MM.1S (cell line): ENCODE measurements at places on chromosomes 5 and 9.

GRCh38 chr9:35000535-35001284 is 11.2 kb downstream of the DNAJB5 start:
- no peaks in the 10 kb centered on the region for H3K36me3 ChIP-seq
- H3K27ac ChIP-seq: no peak overlapping the region
- no peak overlapping the region for H3K4me3 ChIP-seq
- no peak for DNase-seq
- H3K27me3 ChIP-seq: no peaks in the 10 kb centered on the region

DNA sequence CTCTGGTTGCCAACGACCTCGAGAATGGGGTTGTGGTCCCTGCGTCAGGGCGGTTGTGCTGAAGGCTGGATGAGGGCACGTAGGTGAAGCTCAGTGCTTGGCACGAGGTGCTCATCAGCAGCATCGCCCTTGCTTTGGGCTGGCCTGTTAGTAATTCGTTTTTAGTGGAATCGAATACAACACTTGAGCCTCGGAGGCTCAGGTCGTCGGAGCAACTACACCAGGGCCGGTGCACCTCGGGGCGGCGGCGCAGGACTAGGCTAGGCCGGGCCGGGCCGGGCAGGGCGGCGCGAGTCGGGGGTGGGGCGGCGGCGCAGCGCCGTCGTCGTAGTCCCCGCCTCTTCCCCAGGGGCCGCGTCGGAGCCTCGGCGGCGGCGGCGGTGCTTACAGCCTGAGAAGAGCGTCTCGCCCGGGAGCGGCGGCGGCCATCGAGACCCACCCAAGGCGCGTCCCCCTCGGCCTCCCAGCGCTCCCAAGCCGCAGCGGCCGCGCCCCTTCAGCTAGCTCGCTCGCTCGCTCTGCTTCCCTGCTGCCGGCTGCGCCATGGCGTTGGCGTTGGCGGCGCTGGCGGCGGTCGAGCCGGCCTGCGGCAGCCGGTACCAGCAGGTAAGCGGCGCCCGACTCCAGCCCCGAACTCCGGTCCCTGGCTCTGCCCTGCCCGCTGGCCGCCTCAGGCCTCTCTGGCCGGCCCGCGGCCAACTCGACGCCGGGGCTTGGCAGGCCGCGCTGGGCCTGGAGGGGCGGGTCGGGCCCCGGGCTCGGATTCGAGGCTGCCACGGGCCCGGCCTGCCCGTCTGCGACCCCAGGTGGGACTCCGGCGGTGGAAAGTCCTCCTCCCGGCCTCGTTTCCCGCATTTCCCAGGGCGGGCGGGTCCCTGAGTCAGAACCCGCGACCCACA is at the start of gene NDFIP1:
TSS of gene NDFIP1 (plus strand) at position 348 of the 899 bp plus-strand sequence. CDS start at position 544, 196 bp downstream.
- H3K4me3 ChIP-seq: peak within 1 kb of the TSS; percentile 89
- H3K4me1 ChIP-seq: peaks cover 22% of the 10 kb centered on the region; the same call in 1 of the 2 replicates
- no peaks in the 10 kb centered on the region for H3K36me3 ChIP-seq

- peak overlapping the region; percentile 49; the same call in 1 of the 2 replicates for H3K27ac ChIP-seq
- no peaks in the 10 kb centered on the region for H3K36me3 ChIP-seq
- H3K4me3 ChIP-seq: peak overlapping the region; percentile 83
Measured at GRCh38 chr5:140114341-140115185, 654 bp downstream of the PURA start.

GRCh38 chr5:135214897-135215616 is 181.0 kb upstream of the PITX1 start:
- H3K36me3 ChIP-seq: no peaks in the 10 kb centered on the region
- no peaks in the 10 kb centered on the region for H3K27me3 ChIP-seq
- no peak for DNase-seq
- no peak overlapping the region for H3K27ac ChIP-seq
- no peaks in the 10 kb centered on the region for H3K4me1 ChIP-seq

DNA sequence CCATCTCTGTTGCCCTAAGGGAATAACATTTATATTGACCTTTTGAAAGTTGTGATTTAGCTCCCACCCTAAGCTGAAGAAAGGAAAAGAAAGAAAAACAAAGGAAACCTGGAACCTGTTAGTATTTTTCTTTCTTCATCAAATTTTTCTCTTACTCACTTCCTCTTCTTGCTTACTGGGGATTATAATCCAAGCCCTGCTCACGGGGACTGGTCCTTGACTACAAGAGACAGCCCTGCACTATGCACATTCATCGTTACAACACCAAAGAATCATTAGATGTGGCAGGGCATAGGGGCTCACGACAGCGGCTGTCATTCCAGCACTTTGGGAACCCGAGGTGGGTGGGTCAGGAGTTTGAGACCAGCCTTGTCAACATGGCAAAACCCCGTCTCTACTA is 37.8 kb upstream of the LPAR1 start:
- H3K27me3 ChIP-seq: no peaks in the 10 kb centered on the region
- H3K27ac ChIP-seq: no peak overlapping the region
- H3K4me1 ChIP-seq: no peaks in the 10 kb centered on the region
- H3K36me3 ChIP-seq: no peaks in the 10 kb centered on the region
- no peak for DNase-seq
- no peak overlapping the region for H3K4me3 ChIP-seq

- no peak overlapping the region for H3K4me3 ChIP-seq
- DNase-seq: no peak
- no peaks in the 10 kb centered on the region for H3K27me3 ChIP-seq
- no peak overlapping the region for H3K27ac ChIP-seq
- H3K4me1 ChIP-seq: peaks cover 16% of the 10 kb centered on the region
- H3K36me3 ChIP-seq: no peaks in the 10 kb centered on the region
Measured at GRCh38 chr9:34072868-34073590, 24.3 kb upstream of the UBAP2 start.

- no peak overlapping the region for H3K4me3 ChIP-seq
- H3K27me3 ChIP-seq: no peaks in the 10 kb centered on the region
- DNase-seq: peak; percentile 64
- H3K36me3 ChIP-seq: no peaks in the 10 kb centered on the region
Measured at GRCh38 chr9:73200694-73201452, 49.2 kb downstream of the ANXA1 start.

GRCh38 chr5:59588922-59589321 is 304.6 kb downstream of the PDE4D start:
- no peaks in the 10 kb centered on the region for H3K27me3 ChIP-seq
- no peak for DNase-seq
